ENCODE measurements at places on chromosomes 3 and 15.
A peak's percentile ranks its signal among the peaks of the same experiment; 100 is the strongest.

DNA sequence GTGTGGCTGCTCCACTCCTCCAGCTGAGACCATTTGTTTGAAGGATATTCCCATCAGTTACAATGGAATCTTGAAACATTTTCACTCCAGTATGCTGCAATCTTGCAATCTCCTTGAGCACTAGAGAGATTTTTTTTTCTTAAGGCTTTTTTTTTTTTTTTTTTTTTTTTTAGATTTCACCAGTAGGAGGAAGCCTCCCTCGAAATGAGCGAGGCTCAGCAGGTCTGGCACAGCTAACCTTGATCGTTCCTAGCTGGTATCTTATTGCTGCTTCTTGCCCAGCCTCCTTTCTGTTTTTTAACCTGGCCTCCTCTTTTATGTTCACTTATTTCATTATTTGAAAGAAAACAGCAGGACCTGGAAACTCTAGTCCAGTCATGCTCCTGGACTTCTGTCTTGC lies 48.1 kb downstream of the RAP2B start:
- no peak for DNase-seq

DNA sequence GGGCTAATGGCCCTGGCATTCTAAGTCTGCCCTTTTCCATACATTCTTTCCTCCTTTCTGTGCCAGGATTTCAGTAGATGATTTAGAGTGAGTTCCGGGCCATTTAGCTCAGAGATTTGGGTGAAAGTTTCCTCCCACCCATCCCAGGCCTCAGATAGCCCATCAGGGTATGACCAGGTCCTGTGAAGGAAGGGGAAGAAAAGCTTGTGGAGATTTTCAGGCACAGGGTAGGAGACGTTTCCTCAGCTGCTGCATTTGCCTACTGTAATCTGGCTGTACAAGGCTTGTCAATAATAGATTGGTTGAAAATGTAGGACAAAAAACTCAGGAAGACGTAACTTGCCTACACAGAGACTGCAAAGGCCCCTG lies 63.2 kb upstream of the BCL6 start:
- no peak for DNase-seq

GRCh38 chr3:71684757-71685386 lies 40.3 kb downstream of the EIF4E3 start:
- DNase-seq: peak; percentile 38

- peak; percentile 75 for DNase-seq
Measured at GRCh38 chr3:16174389-16174788, at the start of gene GALNT15. Gene GALNT15 (plus strand): TSS chr3:16174680. CDS start chr3:16175152, 472 bp downstream.

- no peak for DNase-seq
Measured at GRCh38 chr3:113055201-113055600, 64.4 kb downstream of the GTPBP8 start.
